GM13977 (cell line): ENCODE measurements at places on chromosomes 6 and 20.

DNA sequence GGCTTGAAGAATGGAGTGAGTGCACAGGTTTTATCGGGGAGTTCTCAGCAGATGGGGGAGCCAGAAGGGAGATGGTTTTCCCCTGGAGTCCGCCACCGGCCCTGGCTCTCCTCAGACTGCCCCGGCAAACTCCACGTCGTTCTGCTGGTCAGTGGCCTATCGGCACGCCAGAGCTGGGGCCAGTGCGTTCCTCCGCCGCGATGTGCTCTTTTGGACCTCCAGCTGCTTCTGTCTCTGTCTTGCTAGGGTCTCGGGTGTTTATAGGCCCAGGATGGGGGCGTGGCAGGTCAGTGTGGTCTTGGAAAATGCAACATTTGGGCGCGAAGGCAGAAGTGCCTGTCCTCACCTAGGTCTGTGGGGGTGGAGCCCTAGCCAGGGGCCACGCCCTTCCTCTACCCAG, 53.0 kb upstream of the ADTRP start:
- DNase-seq, result no peak

DNA sequence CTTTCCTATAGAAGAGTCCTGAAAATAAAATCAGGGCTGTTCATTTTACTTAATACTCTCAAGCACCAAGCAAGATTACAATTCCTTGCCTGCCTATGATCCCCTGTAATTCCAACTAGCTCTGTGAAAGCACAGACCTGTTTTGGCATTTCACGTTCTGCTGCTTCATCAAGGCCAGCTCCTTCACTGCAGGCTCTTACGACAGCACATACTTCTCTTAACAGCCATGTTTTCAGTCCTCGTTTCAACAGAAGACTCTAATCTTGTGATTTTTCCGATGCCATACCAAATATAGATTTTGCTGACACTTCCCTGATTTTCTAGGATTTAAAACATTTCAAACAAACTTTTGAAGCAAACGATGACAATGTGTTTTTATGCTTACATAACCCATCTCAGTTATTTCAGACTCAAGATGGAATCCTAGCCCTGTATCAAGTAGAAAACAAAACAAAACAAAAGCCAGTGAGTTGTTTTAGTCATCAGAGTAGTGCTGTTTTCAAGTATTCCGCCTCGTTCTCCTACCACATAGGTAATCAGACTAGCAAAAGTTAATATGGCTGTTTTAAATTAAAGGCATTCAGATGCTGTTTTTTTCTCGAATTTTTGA, 616.5 kb upstream of the CITED2 start:
- no peak for DNase-seq

DNA sequence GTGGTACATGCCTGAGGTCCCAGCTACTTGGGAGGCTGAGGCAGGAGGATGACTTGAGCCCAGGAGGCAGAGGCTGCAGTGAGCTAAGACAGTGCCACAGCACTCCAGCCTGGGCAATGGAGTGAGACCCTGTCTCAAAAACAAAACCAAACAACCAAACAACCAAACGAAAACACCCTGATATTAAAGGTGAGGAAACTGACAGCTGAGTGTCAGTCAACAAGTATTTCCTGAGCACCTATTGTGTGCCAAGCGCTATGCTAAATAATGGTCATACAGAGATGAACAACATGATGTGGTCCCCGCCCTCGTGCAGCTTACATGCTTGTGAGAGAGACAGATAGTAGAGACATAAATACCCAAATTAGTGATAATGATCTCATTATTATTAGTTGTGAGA, 1.9 kb upstream of the TULP1 start:
- DNase-seq, result no peak

DNA sequence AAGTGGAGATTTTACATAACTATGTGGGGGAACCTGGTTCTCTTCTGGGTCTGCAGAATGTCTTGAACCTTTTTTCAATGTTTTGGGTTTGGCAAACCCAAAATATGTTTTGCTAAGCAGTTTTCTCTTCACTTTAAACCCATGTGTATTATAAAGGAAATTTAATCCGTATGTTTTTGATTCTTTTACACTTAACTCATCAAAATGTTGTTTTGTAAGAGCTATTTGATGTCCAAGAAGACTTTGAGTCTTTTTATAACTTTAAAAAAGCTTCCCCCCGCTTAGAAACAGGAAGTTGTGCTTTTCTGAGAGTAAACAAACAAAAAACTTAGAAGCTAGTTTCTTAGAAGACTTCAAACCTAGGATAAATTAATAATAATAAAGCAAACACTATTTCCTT, 81.9 kb upstream of the CEP162 start:
- no peak for DNase-seq

DNA sequence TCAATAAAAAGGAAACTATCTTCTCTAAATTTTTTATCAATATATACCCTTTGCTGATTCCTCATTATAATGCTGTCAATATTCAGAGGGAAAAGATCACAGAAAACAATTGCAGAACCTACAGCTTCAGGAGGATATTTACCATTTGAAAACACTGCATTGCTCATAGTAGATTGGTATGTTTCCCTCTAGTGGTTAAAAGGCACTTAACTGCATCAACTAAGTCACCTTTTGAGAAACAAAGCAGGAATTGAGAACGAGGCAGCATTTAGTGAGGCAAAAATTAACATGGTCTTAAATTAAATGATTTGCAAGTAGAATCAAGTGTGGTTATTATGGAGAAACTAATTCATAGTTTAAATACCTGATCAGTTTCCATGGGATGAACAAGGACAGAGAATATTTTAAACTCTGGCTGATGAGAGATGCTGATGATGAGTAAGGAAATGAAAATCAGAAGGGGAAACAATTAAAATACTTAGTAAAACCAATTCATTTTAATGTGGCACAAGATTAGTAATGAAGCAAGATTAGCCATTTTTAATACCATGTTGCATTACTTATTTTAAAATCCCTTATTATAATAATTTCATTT, 642.1 kb downstream of the EPHA7 start:
- peak; percentile 2 for DNase-seq

GRCh38 chr6:39517756-39518155, 195.3 kb upstream of the KCNK16 start:
- no peak for DNase-seq

- no peak for DNase-seq
Observed at GRCh38 chr20:4937407-4938319, 63.6 kb downstream of the SLC23A2 start.

- no peak for DNase-seq
Observed at GRCh38 chr6:1993042-1993441, 252.4 kb downstream of the GMDS start.

- no peak for DNase-seq
Observed at GRCh38 chr6:122797537-122797936, 8.5 kb downstream of the SMPDL3A start.

DNA sequence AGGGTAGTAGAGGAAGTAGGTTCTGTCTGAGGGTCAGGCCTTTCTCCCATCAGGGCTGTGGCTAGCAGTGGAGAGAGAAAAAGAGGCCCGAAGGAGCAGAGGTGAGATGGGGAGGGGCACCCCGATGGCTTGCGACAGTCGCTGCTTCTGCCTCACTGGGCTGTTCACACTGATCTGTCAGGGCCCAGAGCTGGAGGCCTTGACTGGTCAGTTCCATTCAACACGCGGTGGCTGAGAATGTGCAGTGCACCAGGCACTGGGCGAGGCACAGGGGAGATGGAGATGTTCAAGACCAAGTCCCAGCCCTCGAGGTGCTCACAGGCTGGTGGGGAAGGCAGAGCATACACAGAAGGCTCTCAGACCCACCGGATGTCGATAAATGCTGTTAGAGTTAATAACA, 21.4 kb downstream of the SLC12A5 start:
- no peak for DNase-seq

GRCh38 chr6:71488186-71488585, 199.6 kb downstream of the OGFRL1 start:
- DNase-seq, result no peak
